ENCODE measurements at places on chromosomes 3 and 15.

GRCh38 chr3:112973325-112974177 is 1.4 kb downstream of the CD200R1 start:
- DNase-seq: no peak

GRCh38 chr3:40043444-40043755 is 234.0 kb downstream of the MYRIP start:
- no peak for DNase-seq

GRCh38 chr3:103083848-103084631 is 649.2 kb downstream of the ZPLD1 start:
- no peak for DNase-seq

GRCh38 chr3:177739461-177739860 is 542.2 kb upstream of the TBL1XR1 start:
- DNase-seq: no peak

- no peak for DNase-seq
Observed at GRCh38 chr3:196772897-196773296, 33.2 kb downstream of the PAK2 start.

DNA sequence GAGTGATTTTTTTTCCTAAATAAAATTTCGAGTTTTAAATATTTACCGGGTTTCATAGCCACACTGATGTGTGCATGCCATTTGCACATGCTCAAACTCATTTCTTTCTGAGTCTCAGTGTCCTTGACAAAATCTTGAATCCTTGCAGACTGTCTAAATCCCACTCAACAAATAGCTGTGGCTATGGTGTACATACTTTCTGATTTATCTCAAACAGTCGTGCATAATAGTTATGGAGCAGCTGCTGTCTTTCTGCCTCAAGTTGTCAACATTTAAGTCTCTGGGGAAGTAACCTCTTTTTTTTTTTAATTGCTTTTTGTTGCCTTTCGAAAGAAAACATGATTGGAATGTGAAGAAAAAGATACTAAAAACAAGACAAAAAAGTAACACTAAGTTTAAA is 52.8 kb upstream of the UTS2B start:
- no peak for DNase-seq

DNA sequence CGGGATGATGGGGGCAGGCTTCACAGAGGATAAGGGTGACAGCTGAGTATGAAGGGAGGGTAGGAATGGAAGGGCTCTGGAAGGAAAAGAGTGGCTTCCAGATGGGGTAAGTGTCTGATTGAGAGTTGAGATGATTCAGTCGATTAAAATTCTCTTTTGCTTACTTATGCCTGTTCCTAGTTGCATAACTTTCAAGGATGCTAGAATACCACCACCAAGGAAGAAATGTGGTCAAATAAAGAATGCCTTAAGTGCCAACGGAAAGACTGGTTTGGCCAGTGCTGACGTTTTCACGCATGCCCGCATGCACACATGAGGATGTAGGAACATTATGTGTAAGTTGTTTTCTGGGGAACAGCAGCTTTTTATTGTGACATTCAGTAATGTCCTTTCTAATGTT is 263.4 kb upstream of the WNT5A start:
- DNase-seq: no peak

DNA sequence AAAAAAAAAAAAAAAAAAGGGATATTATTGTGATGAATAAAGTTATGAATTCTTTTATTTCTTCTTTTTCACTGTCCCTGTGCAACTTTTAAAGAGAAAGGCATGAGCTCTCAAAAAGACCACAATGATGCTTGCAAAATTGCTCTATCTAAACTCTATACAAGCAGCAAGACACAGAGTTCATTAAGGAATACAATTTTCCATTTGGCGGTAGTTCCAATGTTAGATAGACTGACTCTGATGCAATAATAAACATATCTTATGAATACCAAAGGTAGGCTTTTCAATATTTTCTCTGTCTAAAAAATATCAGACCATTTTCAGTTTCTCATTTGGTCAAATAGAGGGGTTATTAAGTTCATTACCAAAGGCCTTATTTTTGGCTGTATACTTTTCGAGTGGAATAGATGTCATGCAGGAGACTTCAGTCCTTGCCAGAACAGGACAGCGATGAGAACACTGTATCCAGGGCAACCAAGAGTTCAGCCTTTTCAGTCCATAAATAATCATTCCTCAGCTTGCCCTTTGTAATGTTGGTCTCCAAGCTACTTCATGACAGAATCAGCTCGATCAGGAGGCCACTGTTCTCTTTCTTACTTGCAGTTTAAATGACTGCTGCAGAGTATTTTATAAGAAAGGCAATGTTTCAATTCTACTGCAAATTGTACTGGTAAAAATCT is 162.9 kb upstream of the FAM3D start:
- no peak for DNase-seq

GRCh38 chr3:172355836-172356235 is 92.4 kb downstream of the GHSR start:
- no peak for DNase-seq

DNA sequence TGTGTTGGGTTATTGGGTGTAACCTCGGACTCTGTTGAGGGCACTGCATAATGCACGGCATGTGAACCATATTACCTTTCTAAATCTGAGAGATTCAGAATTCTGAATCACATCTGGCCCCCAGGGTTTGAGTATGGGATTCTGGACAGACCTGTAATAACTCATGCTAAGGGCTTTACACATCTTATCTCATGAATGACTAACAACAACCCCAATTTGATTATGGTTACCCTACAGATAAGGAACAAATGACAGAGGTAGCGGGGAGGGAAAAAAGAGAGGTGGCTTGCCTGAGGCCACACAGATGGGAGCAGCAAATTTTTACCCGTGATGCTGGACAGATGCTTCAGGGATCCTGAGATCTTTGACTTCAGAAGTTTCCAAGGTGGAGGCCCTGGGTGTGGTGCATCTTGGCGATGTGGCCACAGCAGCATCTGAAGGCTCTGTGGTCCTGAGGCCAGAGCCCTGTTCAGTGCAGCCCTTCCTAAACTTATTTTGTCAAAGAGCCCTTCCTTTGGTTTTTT is 43.8 kb downstream of the POMGNT2 start:
- DNase-seq: no peak

- no peak for DNase-seq
Observed at GRCh38 chr3:69442771-69443311, 57.0 kb upstream of the FRMD4B start.

DNA sequence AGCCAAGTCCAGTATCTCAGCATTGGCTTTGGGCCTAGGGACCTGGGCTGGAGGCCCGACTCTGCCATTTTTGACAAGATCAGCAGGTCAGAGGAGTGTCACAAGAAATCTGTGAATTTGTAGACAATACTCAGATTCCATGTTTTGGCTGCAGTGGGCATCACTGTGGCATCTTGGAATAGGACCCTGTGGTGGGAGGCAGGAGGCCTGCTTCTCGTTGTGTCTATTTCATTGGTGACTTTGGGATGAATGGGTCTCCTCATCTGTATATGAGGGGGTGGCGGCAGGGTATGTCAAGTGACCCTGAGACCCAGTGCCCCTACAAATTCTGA is 3.3 kb downstream of the C15orf39 start:
- DNase-seq: no peak

- no peak for DNase-seq
Observed at GRCh38 chr3:46129588-46130272, 78.4 kb downstream of the CCR1 start.

DNA sequence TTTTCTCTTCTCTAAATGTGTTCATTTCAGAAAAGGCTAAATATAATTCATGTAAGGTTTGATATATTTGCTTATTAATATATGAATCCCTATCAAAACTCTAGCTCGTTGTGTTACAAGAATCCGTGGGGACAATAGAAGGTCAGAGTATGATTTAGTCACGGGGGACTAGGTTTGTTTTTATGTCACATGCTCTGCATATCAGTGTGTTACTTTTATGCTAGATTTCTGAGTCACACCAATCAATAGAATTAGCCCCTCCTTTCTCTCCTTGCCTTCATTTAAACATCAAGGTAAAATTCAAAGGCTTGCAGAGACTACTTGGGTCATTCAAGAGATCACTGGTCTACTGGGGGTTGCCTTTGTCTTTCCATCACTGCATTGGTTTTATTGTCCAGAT is 636.1 kb downstream of the NR2F2 start:
- DNase-seq: no peak

- DNase-seq: no peak
Observed at GRCh38 chr15:35548435-35548834, 2.5 kb upstream of the DPH6 start.

DNA sequence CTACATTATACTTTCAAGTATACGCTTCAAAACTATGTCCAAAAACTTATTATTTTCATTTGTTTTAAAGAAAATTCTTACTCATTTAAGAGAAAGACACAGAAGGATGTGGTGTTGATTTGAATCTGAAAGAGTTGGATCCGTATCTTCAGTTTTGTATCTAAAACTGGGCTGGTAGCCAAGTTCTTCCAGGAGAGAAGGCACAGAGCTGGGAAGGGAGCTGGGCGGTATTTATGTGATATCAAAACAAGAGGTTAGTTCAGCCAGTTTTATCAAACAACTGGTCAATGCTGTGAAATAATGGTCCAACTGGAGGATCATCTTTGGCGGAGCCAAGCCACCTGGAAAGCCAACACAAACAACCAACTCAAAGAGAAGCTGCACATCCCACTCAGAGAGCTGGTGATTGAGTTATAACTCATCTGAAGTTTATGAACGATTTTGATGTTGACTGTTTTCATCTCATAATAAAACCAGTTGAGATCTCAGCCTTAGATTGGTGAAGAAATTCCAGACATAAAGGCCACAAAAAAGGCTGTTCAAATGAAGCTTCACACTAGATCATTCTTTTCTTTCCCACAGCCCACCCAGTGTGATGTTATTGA is 489.6 kb upstream of the RASGRP1 start:
- no peak for DNase-seq

DNA sequence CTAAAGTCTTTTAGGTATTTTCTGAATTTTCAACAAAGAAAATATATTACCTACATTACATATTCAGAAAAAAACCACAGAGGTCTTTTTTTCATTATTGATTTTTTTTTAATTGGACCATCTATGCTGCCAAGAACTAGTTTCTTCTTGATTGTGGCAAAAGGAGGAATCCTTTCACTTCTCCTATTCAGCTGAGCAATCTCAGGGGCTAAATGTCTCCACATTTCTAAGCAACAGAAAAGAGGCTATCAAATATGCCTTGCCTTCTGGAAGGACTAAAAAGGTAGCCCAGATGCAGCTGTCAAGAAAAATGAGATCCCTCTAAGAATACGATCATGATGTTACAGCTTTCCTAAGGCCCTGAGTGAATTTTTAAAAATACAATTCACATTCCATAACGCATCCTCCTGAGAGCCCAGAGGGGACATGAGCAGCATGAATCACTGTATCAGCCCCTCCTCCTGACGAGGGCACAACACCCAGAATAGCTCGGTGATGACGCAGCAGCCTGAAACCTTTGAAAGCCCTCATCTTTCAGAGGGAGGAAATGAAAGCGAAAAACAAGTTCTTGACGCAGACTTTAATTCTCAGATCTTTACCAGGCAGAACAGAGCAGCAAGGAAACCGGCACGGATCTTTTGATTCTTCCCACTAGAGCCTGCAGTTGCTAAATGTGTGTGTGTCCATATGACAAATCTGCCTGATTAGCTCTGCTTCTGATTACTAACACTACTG is 24.6 kb downstream of the RUBCN start:
- DNase-seq: peak; percentile 60

DNA sequence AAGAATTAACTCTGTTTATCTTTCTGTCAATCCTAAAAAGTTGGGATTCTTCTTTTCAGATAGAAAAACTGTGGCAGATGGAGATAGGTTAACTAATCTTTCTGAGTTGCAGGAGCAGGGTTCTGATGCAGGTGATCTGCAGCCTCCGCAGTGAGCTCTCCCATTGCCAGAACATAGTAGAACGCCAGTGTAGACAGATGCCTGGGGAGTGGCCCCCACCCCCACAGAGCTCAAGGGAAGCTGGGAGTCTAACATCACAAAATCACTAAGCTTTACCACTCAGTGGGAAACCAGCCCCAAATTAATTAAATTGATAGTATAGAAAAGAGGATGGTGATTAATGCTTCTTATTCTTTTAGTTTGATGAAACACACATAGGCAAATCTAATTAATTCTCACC is 295.0 kb upstream of the ATP10A start:
- DNase-seq: no peak

DNA sequence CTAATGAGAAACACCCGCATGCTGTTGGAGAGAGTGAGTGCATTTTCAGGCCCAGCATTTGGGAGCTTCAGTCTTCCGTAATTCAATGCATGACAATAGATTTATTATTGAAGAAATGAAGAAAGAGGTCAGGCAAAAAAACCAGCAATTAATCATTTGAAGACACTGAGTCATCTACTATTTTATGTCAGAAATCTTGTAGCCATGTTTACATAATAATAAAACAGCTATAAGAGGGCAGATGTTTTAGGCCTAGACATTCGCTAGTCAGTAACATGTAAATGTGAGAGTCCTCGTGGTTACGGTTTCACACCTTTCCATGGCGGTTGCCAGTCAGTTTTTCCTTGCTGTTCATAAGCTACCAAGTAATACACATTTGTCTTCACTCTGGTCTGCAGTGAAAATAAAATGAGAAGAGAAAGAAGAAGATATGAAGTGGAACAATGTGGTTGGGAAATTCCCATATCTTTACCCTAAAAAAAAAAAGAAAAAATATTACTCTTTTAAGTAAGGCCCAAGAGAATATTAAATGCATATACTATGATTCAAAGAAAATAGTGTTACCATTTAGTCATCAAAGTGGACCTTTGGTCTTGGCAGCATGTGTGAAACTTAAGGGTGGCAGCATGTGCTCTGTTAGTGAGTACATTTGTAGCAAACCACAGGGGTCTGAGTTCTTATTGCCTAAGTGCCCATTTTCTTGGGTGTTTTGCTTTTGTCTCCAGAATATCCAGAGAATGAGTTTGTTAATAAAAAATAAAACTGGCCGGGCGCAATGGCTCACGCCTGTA is 140.5 kb upstream of the TBL1XR1 start:
- no peak for DNase-seq

DNA sequence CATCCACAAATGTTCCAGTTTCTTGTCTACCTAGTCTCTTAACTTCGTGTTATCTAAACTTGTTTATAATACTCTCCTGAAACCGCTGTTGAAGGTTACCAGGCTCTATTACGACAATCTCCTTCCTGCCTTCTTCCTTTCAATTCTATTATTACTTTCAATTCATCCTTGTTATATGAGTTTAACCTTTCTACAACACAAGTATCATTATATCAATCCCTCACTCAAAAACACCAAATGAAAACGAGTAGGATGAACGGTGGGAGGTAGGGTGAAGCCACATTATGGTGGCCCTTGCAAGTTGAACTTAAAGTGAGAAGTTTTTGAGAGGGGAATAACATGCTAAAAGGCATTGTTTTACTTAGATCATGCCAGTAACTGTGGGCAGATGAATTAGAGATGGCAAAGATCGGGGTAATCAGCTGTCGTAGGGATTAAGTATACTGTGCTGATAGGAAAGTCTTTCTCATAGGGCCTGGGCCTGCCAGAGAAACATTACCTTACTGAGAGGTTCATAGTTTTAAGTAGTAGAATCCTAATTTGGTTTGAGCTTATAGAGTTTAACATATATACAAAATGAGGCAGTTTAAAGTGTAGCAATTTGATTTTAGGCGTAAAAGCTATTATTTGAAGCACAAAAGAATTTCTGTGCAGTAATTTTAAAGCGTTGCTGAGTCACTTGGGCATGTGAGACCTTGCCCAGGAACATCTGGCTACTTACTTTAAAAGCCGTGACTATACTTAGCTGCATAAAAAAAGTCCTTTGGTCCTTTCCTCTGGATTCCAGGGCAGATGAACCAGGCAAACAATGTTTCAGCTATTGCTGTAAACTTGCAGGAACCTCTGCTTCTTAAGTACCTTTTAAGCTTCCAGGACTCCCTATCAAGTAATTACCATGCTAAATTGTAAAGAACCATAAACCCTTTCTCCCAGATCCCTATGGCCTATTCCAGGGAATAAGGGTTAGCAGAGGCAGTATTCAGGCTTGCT is 3.3 kb upstream of the CEP97 start:
- DNase-seq: no peak

All from cerebellar nuclear complex (tissue), 1 donor.